ENCODE measurements at places on chromosomes 16 and 17.
A peak's percentile ranks its signal among the peaks of the same experiment; 100 is the strongest.

DNA sequence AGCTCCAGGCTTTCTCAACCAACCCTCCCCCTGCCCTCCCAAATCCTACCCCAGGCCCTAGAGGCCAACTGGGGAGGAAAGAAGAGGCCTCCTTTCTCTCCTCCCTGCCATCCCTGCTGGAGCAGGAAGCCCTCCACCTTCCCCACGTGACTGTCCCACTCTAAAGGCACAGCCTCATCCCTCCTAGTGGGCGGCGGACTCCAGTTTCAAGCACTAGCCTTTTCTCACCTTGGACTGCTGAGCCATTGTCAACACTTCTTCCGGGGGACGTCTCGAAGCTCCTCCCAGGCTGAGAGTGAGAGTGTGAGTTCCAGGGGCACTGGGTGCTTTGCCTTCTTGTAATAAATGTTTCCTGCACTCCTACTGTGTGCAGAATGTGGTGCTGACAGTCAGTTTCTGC lies 21.4 kb upstream of the IRX6 start:
- no peak overlapping the region for H3K4me3 ChIP-seq
- no peak for DNase-seq
- no peaks in the 10 kb centered on the region for H3K27me3 ChIP-seq
- no peak overlapping the region for H3K27ac ChIP-seq

GRCh38 chr17:65564793-65565192 lies 3.3 kb upstream of the AXIN2 start:
- no peaks in the 10 kb centered on the region for H3K27me3 ChIP-seq
- no peak overlapping the region for H3K4me3 ChIP-seq
- peaks cover 4% of the 10 kb centered on the region for H3K4me1 ChIP-seq
- no peak for DNase-seq

- H3K36me3 ChIP-seq: no peaks in the 10 kb centered on the region
- H3K27ac ChIP-seq: no peak overlapping the region
- DNase-seq: no peak
- no peaks in the 10 kb centered on the region for H3K4me1 ChIP-seq
- H3K27me3 ChIP-seq: no peaks in the 10 kb centered on the region
These were observed 93.8 kb downstream of the GRIN2A start for GRCh38 chr16:10088380-10088793.

GRCh38 chr17:81712468-81713003 lies 452 bp downstream of the SLC25A10 start:
- H3K27ac ChIP-seq: peak overlapping the region; percentile 55
- no peaks in the 10 kb centered on the region for H3K27me3 ChIP-seq
- H3K4me1 ChIP-seq: peaks cover 13% of the 10 kb centered on the region
- peak overlapping the region; percentile 24 for H3K4me3 ChIP-seq
- no peak for DNase-seq
